Upper lobe of right lung (tissue), 1 donor: ENCODE measurements at places on chromosomes 6 and 20. TPM values are rescaled to one million over a fixed set of nuclear protein-coding genes. Genes with fewer than 3 reads are reported as not detected.
A peak's percentile ranks its signal among the peaks of the same experiment; 100 is the strongest.

GRCh38 chr6:31287619-31288018 lies 15.7 kb upstream of the HLA-C start:
- peak; percentile 68 for DNase-seq

- no peak for DNase-seq
These were observed 52.4 kb downstream of the L3MBTL3 start for GRCh38 chr6:130070792-130071191.

GRCh38 chr6:148211777-148212324 lies 130.8 kb upstream of the SASH1 start:
- DNase-seq: no peak

- DNase-seq: no peak
These were observed 73.9 kb downstream of the KCNB1 start for GRCh38 chr20:49408509-49409104.

DNA sequence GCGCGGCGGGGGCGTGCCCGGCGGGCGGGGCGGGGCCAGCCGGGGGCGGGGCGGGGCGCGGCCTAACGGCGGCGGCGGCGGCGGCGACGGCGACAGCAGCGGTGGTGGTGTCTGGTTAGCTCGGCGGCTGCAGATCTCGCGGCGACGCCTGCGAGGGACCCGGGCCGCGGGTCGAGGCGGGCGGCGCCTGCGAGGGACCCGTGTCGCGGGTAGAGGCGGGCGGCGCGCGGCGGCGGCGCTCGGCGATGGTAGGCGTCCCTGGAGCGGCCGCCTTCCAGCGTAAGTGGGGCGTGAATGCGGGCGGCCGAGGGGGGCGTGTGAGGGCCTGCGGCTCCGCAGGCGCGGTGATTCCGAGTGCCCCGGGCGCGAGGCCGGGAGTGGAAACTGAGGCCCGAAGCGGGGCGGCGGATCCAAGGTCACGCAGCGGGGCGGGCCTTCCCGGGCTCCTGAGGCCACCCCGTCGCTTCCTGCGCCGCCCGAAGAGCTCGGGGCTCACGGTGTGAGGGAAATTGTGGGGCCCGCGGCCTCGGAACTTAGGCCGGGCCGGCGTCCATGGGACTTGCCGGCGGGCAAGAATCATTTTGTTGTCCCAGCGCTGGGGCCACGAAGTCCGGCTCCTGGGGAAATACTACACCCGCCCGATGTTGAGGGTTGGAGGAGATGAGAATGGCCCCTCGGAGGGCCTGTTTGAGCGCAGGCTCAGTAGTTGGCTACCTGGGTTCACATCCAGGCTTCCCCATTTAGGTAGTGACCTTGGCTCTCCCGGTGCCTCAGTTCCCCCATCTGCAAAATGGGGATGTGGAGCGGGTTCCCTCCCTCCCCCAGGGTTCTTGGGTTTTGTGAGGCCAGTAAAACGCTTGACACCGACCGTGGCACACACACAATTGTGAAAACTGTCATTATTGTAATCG lies at the start of gene CBFA2T2:
TSS of gene CBFA2T2 (plus strand) at position 74 of the 911 bp plus-strand sequence. CDS start at position 246, 172 bp downstream.
- DNase-seq: peak; percentile 89

DNA sequence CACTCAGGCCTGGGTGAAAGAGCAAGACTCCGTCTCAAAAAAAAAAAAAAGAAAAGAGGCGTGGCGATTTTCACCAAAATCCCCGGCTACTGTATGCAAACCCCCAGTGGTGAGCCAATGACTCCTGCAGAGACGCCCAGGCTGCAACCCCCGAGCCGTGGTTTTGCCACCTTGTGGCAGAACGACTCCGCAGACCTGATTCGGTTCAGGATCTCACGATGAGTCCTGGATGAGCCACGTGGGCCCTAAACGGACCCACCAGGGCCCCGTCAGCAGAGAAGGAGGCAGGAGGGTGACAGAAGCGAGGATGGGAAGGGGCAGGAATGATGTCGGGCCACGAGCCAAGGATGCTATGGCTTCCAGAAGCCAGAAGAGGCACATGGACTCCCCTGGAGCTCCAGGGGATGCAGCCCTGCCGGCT lies 42.5 kb downstream of the SLC2A4RG start:
- no peak for DNase-seq

GRCh38 chr6:158253248-158253647 lies 59.0 kb upstream of the TULP4 start:
- no peak for DNase-seq

- DNase-seq: no peak
These were observed 104.3 kb downstream of the AHI1 start for GRCh38 chr6:135393289-135393688.

GRCh38 chr6:149680503-149680902 lies 32.0 kb upstream of the KATNA1 start:
- no peak for DNase-seq

GRCh38 chr6:53287336-53288225 lies 61.2 kb downstream of the ELOVL5 start:
- no peak for DNase-seq

DNA sequence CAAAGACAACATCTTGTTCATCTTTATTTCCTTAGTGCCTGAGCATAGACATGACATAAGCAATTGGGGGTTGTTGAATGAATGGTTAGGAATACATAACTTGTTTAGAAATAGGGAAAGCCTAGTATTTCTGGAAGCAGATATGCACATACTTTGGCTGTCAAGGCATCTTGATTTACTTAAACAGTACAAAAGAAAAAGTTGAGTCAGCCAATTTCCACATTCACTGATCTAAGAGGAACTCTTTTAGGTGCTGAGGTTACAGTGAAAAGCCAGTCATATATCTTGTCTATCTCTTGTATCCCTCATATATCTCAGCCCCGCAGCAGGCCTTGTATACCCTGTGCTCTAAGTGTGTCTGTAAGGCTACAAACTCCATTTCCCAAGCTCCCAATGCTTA lies 11.6 kb downstream of the ZKSCAN4 start:
- DNase-seq: no peak

DNA sequence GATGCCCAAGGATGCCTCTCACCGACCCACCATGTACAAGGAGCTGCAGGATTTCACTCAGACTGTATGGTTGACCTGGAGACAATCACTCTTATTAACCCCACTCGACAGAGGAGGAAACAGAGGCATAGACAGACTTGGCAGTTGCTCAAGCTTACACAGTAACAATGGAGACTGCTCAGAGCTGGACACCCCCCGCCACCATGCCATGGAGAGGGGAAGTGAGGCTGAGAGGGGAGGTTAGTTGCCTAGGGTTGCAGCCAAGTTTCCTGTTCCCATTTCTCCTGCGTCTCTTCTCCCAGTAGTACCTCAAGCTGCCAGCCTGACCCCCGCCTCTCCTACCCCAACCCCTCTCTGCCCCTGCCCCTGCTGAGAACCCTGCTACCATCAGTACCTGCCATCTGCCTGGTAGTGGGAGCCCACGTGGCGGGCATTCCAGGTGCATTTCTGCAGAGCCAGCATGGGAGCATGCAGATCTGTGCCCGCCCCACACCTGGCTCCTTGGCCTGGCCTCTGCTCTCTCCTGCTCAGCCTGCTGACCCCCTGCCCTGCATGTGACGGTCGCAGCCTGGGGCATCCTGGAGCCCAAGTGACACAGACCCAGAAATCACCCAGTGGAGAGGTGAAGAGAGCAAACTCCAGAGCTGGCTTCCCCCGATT lies 157.7 kb downstream of the PREX1 start:
- DNase-seq: no peak

DNA sequence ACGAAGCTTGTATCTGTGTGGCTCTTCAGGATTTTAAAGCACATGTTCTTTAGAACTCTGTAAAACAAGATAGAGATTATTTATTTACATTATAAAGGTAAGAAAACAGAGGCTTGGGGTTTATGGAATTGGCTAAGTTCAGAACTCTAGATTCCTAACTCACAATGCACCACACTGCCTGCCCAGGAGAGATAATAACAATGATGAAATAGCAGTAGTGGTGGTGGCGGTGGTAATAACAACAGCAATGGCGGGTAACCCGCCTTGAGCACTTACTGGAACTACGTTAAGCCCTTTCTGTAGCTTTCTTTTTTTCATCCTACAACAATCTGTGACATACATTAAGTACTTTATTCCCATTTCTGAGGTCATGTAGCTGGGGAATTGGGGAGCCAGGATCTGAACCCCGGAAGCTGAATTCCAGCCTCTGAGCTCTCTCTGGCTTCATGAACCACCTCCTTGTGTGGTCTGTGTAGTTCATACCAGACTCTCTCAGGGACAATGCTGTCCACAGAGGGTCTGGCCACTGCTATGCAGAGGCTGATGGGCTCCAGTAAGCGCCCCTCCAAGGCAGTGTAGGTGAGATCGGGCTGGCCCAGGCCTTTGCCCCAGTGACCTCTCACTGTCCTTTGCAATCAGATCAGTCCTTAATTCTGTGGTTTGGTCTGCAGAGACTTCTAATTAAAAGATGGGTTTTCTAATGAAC lies 260.9 kb downstream of the SLC24A3 start:
- DNase-seq: no peak

DNA sequence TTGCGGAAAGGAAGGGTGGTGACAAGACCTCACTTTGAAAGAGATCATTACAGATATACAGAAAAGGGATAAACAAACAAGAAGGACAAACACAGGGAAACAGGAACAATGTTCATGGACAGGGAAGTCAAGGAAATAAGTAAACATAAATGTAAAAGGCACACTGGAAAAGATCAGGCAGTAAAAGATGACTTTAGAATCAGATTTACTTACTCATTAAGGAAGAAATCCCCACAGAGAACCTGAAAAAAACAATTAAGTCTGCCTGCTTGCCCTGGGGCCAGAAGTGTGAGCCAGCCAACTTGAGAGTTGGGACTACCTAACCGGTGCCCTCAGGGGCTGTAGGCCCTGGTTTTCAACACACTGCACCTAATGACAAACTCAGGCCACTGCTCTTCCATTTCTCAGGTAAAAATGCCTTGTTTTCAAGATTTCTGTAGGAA lies 1.7 kb downstream of the APMAP start:
- DNase-seq: no peak

DNA sequence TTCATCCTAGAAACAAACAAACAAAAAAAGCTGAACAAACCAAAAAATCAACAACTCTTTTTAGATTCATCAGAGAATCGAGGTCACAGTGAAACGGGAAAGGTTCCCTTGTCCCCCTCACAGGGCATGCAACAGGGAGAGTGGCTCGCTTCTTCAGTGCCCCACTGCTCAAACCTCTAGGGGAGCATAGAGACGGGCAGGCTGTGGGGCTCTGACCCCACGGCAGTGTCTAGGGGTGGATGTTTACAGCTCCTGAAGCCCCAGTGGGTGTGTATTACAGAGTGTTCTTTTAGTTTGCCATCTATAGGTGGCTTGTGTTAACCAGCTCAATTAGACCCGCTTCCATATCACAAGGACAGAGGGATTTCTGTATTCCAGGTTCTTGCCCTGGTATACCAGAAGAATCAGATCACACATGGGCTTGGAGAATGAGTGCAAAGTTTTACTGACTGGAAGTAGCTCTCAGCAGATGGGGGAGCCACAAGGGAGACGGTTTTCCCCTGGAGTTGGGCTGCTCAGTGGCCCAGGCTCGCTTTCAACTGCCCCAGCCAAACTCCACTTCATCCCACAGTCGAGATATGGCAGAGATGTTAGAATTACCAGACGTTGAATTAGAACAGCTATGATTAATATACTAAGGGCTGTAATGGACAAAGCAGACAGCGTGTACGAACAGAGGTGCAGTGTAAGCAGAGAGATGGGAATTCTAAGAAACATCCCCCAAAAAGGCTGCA lies 192.6 kb upstream of the CST7 start:
- DNase-seq: no peak

DNA sequence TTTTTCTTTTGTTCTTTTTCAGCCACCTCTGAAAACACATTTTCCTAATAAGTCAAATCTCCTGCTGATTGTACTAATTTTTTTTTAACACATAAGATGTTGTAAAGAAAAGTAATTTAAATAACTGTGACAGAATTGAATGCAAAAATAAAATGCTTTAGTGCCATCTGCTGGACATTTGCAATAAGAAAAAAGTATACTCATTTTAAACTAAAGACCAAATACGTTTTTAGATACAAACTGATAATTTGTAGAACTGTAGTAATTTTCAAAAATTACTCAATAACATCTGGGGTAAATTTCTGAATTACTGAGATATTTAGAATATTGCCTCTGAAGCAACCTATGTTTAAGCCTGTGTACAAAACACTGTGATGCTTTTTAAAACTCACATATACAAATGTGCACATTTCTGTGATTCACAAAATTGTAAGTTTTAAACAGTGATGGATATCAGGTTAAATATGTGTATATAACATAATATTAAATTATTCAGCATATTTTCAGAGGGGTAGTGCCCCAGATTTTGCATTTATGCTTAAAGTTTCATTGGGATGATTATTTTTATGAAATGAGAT lies 198.7 kb downstream of the RIMS1 start:
- DNase-seq: no peak

- DNase-seq: no peak
These were observed 51.1 kb downstream of the MYLIP start for GRCh38 chr6:16179970-16180431.

The BPI gene
- not detected for total RNA-seq

The CSE1L gene
- 37.8 TPM for total RNA-seq

The MAFB gene
- total RNA-seq: 37.3 TPM

The CNBD2 gene
- total RNA-seq: 3.4 TPM

The SIRT5 gene
- total RNA-seq: 11.0 TPM

The DDO gene
- 7.1 TPM for total RNA-seq

The RAMACL gene
- total RNA-seq: 8.0 TPM

The ABHD16B gene
- not detected for total RNA-seq

The SPATA25 gene
- total RNA-seq: 1.3 TPM

The ZBTB12 gene
- 3.5 TPM for total RNA-seq
